ENCODE measurements at places on chromosomes 16 and 17.

DNA sequence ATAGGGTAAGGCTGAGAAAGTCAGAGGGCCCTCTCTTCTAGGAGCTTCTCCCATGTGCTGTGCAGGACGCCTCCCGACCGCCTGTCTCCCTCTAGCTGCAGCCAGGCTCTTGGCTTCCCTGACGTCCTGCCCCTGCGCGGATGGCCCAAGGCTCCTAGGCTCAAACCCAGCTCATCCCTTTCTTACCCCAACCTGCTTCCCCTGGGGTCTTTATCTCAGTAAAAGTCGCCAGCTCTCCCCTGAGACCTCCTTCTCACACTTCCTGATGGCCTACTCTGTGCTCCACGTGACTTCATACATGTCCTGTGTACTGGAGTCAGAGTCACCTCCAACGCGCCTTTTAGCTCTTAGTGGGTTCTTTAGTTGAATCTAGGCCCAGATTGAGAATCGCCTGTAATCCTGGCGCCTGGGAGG is 1.1 kb upstream of the ZNF747 start:
- DNase-seq, result peak; percentile 75

GRCh38 chr16:56848955-56849689 is 15.9 kb upstream of the SLC12A3 start:
- DNase-seq, result no peak

DNA sequence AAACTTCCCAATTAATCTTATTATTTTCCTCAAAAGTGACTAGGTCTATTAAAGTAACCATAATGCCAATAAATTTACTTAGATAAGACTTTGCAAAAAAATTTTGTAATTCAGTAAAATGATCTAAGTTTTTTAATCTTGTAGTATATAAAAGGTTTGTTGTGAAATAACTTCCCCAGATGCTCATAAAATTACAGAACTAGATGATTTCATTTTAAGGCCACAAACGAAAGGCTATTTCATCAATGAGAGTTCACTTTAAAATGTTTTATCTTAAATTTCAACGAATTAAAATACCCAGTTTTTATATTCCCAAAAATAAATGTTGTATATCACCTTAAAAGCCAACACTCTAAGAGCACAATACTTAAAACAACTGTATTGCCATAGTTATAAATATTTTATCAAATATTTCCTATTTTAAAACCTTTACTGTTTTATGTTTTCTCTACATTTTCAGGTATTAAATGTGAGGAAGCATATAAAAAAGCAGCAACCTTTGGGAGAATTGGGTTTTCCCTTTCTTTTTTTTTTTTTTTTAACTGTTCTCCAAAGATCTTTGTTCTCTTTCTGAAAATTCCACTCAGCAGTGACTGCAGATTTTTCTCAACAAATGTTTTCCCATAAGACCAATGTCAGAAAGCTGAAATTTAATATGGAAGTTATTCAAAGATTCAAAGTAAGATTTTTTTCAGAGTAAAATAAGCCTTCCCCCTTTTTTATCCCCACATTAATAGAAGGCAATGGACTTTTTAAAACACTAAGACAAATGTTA is 169.9 kb downstream of the CYB561 start:
- DNase-seq, result no peak

- DNase-seq, result no peak
Observed at GRCh38 chr16:66473654-66474519, 46.8 kb downstream of the BEAN1 start.

GRCh38 chr17:36534840-36535668 is at the start of the genes MYO19 and PIGW:
Gene MYO19, minus strand, starts transcription at chr17:36534868. Its CDS starts 2,330 bp downstream, at chr17:36532538.
Gene PIGW, plus strand, starts transcription at chr17:36534987. Its CDS starts 2,115 bp downstream, at chr17:36537102.
- peak; percentile 93 for DNase-seq

- DNase-seq, result no peak
Observed at GRCh38 chr17:7038025-7038862, 2.4 kb downstream of the SLC16A13 start.

GRCh38 chr17:510226-510917 is 157.8 kb upstream of the RPH3AL start:
- DNase-seq, result no peak

GRCh38 chr16:72788269-72788809 is 259.6 kb downstream of the ZFHX3 start:
- no peak for DNase-seq

- DNase-seq, result peak; percentile 48
Observed at GRCh38 chr17:38730526-38731379, 612 bp downstream of the CISD3 start.

DNA sequence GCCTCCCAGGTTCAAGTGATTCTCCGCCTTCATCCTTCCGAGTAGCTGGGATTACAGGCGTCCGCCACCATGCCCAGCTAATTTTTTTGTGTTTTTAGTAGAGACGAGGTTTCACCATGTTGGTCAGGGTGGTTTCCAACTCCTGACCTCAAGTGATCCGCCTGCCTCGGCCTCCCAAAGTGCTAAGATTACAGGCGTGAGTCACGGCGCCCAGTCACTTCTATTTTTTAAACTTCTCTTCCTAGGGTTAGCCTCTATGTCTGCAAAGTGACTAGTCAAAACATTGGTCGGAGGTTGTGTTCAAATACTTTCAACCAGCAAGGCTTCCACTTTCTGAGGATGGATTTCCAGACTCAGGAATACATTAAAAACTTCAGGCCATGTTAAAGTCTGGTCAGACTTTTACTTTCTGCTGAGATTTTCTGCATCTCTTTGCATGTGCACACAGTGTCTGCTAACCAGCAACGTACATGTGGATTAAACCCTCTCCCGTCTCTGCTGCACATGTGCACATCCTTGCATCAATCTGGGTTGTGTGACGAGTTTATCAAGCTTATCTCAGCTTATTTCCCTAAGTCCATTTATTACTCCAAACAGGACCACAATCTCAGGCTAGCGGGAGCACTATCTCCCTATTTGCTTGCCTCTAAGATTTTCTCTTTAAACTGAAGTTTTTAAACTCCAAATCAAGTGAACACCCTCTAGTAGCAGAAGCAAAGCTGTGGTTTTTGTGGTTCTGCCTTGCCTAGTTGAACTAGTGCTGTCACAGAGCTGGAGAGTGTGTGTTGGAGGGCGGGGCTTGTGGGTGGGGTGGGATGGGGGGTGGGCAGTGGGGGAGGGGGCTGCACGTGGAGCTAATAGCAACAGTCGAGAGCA is 525.2 kb upstream of the GOT2 start:
- no peak for DNase-seq

DNA sequence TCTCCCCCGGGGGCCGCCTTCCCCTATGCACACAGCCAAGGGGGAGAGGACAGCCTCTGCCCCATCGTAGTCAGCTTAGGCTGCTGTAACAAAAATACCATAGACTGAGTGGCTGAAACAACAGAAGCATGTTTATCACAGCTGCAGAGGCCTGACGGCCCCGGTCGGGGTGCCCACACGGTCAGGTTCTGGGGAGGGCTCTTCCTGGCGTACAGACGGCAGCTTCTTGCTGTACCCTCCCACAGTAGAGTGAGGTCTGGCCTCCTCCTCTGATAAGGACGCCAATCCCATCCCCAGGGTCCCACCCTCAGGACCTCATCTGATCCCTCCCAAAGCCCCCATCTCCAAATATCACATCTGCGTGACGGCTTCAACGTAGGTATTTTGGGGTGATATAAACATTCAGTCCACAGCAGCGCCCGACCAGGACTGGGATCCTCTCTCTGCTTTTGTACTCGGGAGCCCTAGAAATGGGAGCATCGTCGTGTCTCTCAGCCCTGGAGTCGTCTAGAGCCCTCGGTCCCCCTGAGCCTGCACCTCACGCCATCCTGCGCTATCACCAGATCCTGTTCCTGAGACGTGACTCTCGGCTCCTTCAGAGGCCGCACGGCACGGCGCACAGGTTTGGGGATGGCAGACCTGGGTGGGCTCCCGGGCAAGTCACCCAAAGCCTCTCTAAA is 67.8 kb downstream of the RPH3AL start:
- no peak for DNase-seq

GRCh38 chr17:62668091-62668804 is 40.8 kb downstream of the MRC2 start:
- DNase-seq, result no peak

GRCh38 chr17:35749560-35750412 is 3.3 kb downstream of the GAS2L2 start:
- peak; percentile 30 for DNase-seq

DNA sequence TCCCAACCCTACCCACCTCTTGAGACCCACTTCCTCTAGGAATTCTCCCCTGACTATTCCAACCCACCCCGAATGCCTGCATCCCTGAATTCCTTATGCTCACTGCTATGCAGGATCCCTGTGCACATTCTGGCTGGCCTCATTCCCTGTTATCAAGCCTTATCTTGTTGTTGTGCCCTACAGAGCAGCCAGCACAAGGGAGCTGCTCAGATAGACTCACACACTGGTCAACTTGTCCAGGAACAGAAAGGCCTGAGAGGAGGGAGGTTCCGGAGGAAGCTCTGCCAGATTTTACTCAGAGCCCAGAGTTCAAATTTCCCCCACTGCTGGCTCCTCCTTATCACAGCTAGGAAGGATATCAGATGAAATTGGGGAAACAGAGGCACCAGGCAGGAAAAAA is 24.8 kb upstream of the MYO18A start:
- no peak for DNase-seq

Data from stimulated activated CD4-positive, alpha-beta T cell treated with anti-CD3 and anti-CD28 coated beads, Interleukin-15, amount 100 ng/mL, for 24 hours (primary cell).